ENCODE measurements at places on chromosomes 12 and 14.

DNA sequence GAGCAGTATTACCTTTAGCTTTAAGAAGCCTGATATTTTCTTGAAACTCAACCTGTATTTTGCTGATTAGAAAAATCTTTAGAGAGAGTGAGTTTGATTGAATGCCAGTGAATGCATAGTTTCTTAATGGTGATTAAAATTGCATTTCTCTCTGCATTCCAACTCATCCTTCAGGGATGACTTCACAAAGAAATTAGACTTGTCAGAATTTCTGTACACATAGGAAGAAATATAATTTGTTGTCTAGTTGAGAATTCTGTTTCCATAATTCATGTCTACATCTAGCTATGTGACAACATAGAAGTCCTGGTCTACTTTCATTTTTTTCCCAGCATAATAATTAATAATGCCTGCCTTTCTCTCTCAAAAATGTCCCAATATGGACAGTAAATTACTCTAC is 136.6 kb downstream of the OTOGL start:
- no peak for DNase-seq

DNA sequence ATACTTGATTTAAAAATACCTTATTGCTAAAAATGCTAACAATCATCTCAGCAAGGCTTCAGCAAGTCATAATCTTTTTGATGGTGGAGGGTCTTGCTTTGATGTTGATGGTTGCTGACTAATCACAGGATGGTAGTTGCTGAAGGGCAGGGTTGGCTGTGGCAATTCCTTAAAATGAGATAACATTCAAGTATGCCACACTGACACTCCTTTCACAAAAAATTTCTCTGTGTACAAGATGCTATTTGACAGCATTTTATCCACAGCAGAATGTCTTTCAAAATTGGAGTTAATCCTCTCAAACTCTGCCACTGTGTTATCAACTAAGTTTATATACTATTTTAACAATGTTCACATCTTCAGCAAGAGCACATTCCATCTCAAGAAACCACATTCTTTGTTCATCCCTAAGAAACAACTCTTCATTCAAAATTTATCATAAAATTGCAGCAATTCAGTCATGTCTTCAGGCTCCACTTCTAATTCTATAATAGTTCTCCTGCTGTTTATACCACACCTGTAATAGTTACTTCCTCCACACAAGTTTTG is 16.1 kb downstream of the SCAF11 start:
- DNase-seq = no peak

DNA sequence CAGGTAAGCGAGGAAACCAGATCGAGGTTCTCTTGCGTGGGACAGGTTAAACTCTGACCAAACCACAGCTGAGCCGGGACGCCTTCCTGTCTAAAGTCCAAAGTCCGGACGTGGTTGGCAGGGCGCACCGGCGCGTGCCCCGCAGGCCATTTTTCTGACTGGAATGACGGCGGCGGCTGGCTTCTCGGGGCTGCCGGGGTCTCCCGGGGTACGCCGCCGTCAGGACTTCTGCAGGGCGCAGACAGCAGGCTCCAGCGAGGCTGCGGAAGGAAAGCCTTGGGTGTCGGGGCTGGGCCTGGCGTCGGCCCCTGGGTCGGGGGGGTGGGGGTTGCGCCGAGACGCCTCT is 32.8 kb downstream of the MIA2 start:
- DNase-seq = no peak

- peak; percentile 10 for DNase-seq
Observed at GRCh38 chr14:64815257-64815656, 64.5 kb downstream of the SPTB start.

DNA sequence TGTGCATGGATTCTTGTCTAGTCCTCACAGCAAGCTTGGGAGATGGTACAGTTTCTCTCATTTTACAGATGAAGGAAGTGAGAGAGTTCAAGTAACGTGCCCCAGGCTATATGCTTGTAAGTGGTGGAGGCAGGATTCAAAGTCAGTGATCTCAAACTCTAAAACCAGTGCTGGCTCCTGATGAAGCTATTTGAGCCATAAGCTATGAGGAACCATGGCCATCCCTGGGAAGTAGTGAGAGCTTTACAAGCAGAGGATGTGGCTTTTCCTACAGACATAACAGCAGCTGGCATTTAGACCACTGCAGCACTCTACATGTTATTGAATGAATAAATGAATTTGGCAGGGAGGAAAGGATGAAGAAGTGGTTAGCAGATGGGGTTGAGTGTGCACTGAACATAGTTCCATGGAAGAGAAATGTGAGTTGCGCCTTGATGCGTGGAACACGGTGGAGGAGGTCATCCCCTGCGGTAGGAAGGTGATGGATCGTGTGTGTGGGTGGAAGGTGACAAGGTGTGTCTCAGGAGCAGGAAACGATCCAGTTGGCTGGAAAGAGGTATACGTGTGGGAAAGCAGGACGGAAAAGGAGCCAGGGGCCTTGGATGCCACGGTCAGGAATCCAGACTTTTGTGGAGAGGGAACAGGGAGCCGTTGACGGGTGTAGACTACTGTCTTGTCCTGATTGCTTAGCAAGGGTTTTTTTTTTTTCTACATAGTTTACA is 65.2 kb downstream of the RFX4 start:
- DNase-seq = no peak

DNA sequence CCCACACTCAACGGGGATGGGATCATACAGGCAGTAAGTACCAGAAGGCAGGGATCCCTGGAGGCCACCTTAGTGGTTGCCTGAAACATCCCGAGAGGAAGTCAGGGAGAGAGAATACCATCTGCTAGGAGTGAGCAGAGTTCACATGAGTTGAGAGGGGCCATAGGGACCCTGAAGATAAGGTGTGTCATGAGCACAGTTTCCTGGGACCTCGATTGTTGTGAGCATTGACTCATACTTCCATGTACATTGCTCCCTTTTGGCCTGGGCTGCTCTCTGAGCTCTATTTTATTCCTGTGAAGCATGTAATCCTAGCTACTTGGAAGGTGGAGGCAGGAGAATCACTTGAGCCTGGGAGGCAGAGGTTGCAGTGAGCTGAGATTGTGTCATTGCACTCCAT is 120.5 kb downstream of the TBC1D30 start:
- DNase-seq = no peak

- no peak for DNase-seq
Observed at GRCh38 chr14:70192915-70193314, 4.2 kb upstream of the SLC8A3 start.

GRCh38 chr12:123075646-123076171 is 75.2 kb downstream of the PITPNM2 start:
- DNase-seq = no peak

GRCh38 chr12:29662734-29663323 is 120.9 kb downstream of the TMTC1 start:
- DNase-seq = no peak

DNA sequence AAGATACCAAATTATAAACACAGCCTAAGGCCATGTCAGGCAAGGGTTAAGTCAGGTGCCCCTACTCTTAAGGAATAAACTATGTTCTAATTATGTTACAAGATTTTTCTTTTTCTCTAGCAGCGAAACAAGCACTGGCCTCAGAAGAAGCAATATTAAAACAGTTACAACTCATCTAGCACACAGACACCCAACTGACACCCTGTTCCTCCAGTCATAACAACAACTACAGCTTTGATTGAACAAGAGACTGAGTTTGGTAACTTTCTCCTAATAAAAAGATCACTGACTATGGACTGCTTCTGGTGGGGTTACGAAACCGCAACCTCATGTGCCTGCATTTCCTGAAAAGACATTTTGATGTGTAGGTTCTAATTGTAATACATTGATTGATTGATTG is 3.3 kb upstream of the DAO start:
- DNase-seq = no peak

DNA sequence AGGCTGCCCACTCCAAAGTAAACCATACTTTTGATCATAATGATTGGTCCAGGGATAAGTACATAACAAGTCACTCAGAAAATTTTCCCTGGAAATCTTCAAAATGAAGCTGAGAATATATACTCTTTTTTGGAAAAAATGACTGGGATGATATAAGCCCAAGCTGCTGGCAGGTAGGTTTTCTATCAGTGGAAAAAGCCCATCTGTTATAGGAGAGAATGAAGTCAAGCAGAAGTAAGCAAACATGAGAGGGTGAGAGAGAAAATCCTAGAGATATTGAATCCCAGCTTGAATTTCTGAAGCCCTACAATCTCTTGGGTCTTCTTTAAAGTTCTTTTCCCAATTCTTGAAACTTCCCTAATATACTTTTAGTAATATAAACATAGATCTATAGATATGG is 37.3 kb upstream of the ZDHHC17 start:
- DNase-seq = no peak

- DNase-seq = no peak
Observed at GRCh38 chr12:72270961-72271360, 1.2 kb upstream of the TRHDE start.
